CD4-positive, CD25-positive, alpha-beta regulatory T cell (primary cell): ENCODE measurements at places on chromosomes 12 and 14.

DNA sequence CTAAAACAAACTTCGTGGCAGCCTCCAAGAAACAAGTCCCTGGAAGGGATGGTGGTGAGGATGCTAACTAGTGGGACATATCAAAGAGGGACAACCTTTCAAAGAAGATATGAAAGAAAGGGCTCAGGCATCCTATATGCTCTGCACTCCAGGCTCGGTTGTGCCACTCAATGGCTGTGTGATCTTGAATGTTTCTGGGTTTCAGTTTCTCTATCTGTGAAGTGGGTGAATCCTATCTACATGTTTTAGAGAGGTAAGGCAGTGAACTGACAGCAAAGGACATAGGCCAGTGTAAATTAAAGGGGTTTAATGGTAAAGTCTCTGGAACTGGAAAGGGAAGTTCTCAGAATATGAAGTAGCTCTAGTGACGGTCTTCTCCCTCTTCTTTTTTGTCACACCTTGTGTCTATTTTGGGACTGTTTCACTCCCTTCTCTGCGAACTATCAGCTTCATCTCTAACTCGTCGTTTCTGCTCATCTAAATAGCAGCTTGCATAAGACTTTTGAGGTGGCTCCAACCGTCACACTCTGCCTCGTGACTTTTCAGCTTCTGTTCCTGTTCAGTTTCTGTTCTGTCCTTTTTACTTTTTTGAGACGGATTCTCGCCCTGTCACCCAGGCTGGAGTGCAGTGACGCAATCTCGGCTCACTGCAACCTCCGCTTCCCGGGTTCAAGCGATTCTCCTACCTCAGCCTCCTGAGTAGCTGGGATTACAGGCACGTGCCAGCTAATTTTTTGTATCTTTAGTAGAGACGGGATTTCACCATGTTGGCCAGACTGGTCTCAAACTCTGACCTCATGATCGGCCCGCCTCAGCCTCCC, 273.6 kb downstream of the SUDS3 start:
- DNase-seq: no peak

DNA sequence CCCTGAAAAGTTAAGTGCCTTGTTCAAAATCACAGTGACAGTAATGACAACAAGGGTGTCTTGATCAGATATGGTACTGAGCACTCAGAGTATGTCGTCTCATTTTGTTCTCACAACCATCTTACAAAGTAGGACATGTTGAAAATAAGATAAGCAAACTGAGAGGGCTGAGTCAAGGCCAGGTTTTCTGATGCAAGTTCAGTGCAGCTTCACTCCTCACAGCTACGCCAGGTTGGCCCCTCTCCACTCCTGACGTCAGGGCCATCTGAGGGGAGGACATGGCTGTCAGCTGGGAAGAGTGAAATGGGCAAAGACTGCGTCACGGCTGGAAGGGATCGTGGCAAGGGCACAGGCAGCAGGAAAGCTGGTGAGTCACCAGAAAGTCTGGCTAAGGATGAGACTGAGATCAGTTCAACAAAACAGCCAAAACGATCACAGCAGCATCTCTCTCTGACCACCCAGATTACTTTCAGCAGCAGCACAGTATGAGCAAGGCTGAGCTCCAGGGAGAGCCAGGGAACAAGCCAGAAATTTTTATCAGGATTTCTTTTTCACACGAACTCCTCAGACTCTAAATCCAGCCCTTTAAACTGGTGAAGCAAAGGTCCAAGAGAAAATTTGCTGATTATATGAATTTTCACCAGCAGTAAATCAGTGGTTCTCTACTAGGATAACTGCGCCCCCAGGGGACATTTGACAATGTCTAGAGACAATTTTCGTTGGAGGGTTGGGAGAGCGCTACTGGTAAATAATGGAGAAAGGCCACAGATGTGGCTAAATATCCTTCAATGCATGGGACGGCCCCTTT, 297.9 kb upstream of the AMIGO2 start:
- DNase-seq: no peak

DNA sequence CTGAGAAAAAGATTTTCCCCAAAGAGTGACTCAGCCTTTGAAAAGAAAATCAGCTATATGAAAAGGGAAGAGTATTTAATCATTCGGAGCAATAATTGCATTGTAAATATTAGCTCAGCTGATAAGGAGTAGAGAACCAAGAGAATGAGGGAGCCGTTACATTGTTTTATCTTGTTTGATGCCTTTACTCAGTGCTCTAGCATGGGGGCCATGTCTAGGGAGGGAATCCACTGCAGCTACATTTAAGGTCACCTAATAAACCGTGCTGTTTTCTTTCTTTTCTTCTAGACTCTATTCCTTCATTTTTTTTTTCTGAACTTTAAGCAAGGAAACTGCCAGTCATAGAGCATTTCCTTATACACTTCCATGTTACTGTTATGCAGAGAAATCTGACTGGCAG, 447.0 kb downstream of the DIO2 start:
- no peak for DNase-seq

GRCh38 chr14:84253326-84253725, 1276.6 kb upstream of the FLRT2 start:
- no peak for DNase-seq
